ENCODE measurements at places on chromosomes 1 and 21.

DNA sequence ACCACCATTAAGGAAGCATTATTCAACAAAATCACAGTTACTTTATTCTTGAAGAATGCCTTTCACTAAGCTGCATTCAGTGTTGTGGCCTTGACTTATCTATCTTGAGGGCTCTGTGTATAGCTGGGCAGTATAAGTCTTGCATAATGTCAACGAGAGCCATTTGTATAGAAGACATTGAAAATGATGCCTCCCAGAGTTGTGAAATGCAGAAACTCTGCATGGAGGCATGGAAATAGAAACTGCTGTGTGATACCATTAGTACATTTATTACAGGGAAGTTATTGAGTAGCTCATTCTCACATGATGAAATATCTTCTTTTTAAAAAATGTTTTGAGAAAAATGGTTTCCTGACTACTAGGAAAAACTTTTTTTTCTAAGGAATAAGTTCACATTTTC is 111.4 kb upstream of the SNX7 start:
- no peak for DNase-seq

GRCh38 chr21:46144464-46145070 is 10.8 kb downstream of the FTCD start:
- DNase-seq, result no peak

DNA sequence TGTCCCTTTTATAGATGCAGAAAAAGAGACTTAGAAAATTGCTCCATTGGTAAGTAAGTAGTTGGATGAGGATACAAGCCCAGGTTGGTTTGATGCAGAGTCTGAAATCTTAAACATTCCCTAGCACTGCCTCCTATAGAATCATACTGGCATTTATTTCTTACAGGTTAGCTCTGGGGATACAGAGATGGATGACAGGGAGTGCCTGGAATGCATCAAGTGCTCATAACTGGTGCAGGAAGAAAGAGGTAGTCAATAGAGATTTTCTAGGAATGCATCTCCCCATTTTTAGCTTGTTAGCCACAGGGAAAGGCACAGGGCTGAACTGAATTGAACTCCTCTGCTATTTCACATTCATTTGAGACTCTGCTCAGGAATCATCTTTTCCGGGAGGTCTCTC is 269.0 kb upstream of the USP24 start:
- DNase-seq, result no peak

DNA sequence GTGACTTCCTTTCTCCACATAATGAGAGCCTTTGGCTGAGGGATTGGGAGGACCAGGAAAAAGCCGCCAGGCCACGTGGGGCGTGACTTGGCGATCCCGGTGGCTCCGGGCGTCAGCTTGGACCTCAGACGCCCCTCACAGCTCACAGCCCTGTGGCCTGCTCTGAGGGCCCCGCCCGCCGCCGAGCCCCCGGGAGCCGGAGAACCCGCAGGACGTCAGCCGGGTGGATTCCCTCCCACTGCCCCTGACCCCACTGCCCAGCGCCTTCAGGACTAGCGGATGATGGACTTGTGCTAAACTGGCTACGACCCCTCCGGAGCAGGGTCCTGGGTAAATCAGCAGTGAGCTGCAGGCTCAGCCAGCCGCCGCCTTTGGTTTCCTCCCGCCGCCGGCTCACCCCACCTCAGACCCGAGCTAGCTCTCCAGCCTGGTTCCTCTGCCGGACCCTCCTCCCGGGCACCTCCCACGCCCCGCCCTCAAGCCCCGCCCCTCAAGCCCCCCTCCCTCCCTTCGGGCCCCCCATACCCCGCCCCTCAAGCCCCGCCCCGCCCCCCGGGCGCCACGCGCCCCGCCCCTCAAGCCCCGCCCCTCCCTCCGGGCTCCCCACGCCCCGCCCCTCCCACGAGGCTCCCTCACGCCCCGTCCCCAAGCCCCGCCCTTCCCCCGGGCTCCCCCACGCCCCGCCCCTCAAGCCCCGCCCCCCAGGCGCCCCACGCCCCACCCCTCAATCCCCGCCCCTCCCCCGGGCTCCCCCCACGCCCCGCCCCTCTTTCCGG is 10.0 kb upstream of the FAAP20 start:
- peak; percentile 90 for DNase-seq

GRCh38 chr1:27292106-27292505 is 29.9 kb upstream of the TMEM222 start:
- no peak for DNase-seq

GRCh38 chr1:12454406-12455391 is 163.3 kb downstream of the DHRS3 start:
- DNase-seq, result no peak

DNA sequence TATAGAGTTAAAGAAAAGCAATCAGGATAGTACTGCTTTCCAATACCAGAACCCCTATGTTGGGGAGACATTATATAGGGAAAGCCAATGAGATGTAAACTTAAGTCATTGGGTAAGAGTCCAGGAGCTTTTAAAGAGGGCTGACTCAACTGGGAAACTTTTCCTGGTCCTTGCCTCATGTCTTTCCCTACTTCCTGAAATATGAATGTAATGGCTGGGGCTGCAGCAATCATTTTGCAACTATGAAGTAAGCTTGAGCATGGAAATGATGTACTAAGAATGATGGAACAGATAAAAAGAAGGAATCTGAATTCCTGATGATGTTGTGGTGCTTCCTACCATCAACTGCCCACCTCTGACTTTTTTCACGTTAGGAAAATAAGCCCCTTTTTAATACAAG is 55.7 kb downstream of the WDR3 start:
- DNase-seq, result no peak

All from stimulated activated naive CD4-positive, alpha-beta T cell treated with Interleukin-2 at 50 U/mL for 16 hours (primary cell).